ENCODE measurements at places on chromosomes 3 and 15.
A peak's percentile ranks its signal among the peaks of the same experiment; 100 is the strongest.

DNA sequence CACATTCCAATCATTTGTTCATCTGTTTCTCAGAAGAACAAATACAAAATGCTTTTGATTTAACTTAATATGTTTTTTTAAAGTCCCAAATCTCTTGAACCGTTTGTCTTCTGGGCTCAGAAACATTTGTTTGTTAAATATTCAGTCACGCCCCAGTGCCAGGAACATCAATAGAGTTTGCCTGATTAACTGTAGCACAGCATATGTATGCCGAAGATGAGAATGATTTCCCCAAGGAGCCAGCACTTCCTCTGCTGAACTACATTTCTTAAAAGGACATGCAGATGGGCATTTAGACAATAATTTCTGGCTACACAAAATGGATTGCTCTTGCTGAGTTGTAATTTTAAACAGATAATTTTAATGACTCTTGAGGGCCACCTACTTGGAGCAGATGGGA, 191.6 kb upstream of the FAM3D start:
- DNase-seq = no peak

- DNase-seq = no peak
These were observed 52.2 kb downstream of the MOBP start for GRCh38 chr3:39519554-39520288.

DNA sequence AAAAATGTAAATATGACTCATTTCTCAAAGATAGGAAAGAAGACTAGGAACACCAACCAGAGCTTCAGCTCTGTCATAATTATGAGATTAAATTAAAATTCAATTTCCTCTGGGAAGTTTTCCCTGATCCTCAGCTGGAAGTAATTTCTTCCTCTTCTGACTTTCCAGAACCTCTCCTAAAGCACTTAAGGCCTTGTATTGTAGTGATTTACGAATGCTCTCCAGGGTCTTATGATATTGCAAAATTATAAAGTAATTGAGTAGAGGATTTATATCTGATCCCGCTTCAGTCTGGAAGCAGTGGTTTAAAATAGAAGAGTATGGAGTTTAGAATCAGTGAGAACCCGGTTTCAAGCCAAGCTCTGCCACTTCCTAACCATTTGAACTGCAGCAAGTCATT, 279.8 kb downstream of the ZPLD1 start:
- DNase-seq = no peak

DNA sequence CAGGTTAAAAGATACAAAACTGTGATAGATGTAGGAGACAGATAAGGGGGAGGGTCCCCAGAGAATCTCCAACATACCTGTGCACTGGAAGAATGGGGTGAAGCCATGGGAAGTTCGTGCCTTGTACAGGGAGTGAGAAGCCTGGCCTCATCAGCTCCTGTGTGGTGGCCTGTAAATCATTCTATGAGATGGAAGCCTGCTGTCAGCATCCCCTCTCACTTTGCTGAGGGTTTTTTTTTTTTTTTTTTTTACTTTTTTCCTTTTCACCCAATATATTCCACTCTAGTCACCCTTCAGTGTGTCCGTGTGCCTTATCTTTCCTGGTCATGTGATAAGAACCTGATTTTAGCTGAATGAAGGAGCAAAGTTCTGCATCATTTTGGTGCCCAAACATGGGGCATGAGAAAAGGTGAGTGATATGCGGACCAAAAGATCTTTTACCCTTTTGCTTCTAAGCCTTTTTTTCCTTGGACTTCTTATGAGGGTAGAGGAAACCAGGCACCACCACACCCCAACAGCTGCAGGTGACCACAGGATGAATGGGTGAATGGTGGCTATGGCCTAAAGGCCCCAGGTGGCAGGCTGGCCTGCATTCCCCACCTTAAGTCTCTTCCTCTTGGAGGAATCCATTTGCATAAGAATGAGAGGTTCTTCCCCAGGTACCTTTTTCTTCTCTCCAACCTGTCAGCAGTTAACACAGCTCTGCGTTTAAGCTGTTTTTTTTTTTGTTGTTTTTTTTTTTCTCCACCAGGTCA, 1345.0 kb downstream of the NSUN3 start:
- DNase-seq = no peak

GRCh38 chr3:396293-396692, 199.7 kb downstream of the CHL1 start:
- DNase-seq = peak; percentile 17

DNA sequence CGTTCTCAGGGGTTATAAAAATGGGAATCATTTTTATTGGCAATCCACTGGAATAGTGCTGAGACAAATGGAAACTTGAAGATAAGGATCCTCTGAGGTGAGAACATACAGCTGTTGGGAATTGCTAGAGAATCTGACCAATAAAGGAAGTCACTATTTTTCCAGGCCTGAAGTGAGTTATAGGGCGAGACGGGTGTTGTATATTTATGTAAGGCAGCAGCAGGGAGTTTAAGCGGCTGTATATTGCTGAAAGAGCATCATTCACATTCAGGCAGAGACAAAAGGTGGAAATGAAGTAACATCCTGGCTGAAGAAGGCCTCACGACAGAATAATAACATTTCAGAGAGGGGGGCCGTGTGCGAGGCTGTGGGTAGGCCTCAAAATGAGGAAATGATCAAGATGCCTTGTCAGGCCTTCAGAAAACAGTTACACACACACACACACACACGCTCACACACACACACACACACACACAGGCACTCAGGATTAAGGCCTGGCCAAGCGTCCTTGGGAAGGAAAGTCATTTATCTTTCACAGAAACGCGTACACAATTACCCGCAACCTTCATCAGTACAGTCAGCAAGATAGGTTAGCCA, 964.9 kb upstream of the NR2F2 start:
- DNase-seq = no peak

DNA sequence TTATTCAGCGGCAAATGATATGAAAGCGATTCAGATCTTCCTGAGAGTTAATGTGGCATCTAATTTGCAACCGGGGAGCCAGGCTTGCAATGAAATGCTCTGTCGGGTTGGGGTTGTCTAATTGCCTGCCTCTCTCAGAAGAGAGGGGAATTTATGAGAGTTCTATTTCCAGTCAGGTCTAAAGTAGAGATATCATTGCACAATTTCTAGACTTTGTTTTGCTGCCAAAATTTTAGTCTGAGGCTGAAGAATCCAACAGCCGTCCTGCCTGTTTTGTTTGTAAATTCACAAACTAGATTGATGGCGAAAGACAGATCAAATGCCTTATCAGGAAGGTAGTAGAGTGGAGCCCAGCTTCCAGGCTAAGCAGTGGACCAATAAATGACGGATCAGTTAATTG, 610 bp downstream of the LIPC start:
- DNase-seq = peak; percentile 52
